Right atrium auricular region (tissue), 2 donors: ENCODE measurements at places on chromosomes 1 and 21.

DNA sequence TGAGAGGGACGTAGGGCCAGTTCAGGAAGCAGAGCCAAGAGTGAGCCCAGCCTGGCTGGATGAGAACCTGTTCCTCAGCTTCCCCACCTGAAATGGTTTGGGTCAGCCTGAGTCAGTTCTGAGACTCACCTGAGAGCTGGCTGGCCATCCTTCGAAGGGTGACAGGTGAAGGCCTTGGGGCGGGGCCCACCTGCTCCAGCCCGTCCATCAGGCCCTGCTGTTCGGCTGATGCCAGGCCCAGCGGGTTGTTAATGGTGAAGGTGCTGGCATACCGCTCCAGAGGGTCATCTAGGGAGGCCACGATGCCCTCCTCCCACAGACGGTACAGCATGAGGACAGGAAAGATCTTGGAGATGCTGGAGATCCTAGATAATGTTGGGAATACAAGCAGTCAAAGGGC, 14.1 kb downstream of the LACTBL1 start:
- DNase-seq = no peak

DNA sequence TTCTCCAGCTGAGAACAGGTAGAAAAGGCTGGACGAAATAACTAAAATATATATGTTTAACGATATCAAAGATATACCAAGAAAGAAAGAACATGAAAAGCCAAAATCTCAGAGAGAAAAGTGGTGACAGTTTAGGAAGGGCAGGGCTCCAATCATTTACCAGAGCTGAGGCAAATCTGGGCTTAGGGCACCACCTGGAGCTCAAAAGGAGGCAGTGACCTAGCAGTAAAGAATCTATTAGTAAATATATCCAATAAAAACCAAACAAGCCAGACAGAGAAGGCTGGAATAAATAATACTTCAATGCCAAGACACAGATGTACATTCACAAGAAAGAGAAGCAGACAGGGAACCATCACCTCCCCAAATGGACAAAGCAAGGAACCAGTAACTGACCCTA, 43.5 kb downstream of the CHIA start:
- DNase-seq = no peak

DNA sequence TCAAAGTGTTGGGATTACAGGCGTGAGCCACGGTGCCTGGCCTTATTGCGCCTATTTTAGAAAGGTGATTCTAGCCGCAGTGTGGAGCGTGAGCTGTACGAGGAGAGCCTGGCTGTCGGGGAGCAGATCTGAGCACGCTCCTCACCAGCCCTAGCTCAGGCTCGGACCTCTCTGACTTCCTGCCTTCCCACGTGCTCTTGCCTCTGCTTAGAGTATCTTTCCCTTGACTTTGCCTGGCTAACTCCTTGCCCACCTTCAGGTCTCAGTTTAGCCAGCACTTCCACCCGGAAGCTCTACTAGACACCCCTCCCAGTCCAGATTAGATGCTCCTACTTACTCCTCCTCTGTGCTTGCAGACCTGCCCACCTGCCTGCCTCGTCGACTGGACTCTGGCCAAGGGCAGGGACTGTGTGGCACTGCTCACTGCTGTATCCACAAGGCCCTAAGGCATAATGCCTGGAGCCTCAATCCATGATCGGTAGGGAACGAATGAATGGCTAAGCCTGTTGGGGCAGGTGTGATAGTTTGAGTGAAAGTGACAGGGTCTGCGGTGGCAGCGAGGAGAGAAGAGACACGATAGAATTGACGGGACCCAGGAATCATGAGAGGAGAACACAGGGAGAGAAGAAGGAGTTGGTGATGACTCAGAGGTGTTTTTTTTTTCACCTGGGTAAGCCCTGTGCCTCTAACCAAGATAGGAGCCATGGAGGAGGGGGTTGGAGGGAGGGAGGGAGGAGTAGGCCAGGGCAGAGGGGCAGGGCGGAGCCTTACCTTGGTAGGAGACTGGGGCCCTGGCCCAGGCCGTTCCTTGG, 28.1 kb upstream of the WASF2 start:
- DNase-seq = no peak

GRCh38 chr1:212413902-212414327, 771 bp downstream of the PACC1 start:
- DNase-seq = no peak

- peak; percentile 2 for DNase-seq
Measured at GRCh38 chr1:52345252-52345651, 20.8 kb downstream of the CC2D1B start.

GRCh38 chr1:236051242-236051791, 13.6 kb downstream of the NID1 start:
- DNase-seq = no peak

GRCh38 chr1:109772658-109773202, 9.0 kb upstream of the EPS8L3 start:
- no peak for DNase-seq

GRCh38 chr1:93554883-93555872, 107.3 kb downstream of the FNBP1L start:
- no peak for DNase-seq

DNA sequence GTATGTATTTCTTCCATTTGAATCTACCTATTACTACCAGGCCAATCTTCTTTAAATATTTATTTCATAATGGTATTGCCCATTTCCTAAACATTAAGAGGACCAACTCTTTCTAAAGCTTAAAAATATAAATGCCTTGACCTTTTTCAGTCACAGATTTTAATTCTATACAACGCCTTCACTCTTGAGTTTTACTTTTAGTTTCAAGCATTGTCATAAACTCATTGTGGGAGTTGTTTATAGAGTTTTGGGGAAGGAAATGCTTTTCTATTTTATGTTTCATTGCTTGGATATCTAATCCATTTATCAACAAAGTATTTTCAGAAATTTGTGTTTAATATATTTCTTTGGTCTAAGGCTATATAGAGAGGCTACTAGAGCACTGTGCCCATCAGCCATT, 155.8 kb downstream of the DPYD start:
- no peak for DNase-seq
